MG63 (cell line): ENCODE measurements at places on chromosomes 5 and 9. TPM values are rescaled to one million over a fixed set of nuclear protein-coding genes. Genes with fewer than 3 reads are reported as not detected.

PKD2L2 gene
- total RNA-seq, result not detected in 2 replicates

WDR36 gene
- total RNA-seq, result 36.4 and 41.8 TPM in 2 replicates

ABO gene
- not detected in 2 replicates for total RNA-seq

ABLIM3 gene
- 3.8 and 8.6 TPM in 2 replicates for total RNA-seq

FBXO10 gene
- total RNA-seq, result 0.84 and 4.3 TPM in 2 replicates

PRDM9 gene
- not detected in 2 replicates for total RNA-seq
